Activated CD8-positive, alpha-beta memory T cell treated with anti-CD3 and anti-CD28 coated beads, Interleukin-2, amount 10 ng/mL, durations not matched to agents 7 days and 5 days (primary cell): ENCODE measurements at places on chromosomes 12 and 14. TPM values are rescaled to one million over a fixed set of nuclear protein-coding genes. Genes with fewer than 3 reads are reported as not detected.

CAPZA3 gene
- total RNA-seq, result not detected

SPSB2 gene
- 10.5 TPM for total RNA-seq

RNU4-1 gene
- total RNA-seq, result 2,122 TPM

GALNT8 gene
- total RNA-seq, result 1.1 TPM

KLHL33 gene
- total RNA-seq, result 0.44 TPM

CD9 gene
- 20.4 TPM for total RNA-seq

ALDH2 gene
- 0.68 TPM for total RNA-seq

ACOT6 gene
- total RNA-seq, result not detected

DDIT3 gene
- 15.9 TPM for total RNA-seq

CMA1 gene
- not detected for total RNA-seq

STXBP6 gene
- not detected for total RNA-seq

SERPINA6 gene
- not detected for total RNA-seq

CD163L1 gene
- total RNA-seq, result not detected

CALCOCO1 gene
- total RNA-seq, result 39.0 TPM

CCND2 gene
- 862 TPM for total RNA-seq

DBX2 gene
- total RNA-seq, result not detected

HOXC10 gene
- total RNA-seq, result not detected

CCDC77 gene
- 20.2 TPM for total RNA-seq

DEPDC4 gene
- 2.5 TPM for total RNA-seq

ABCD2 gene
- 25.0 TPM for total RNA-seq

GDF3 gene
- not detected for total RNA-seq

FOXM1 gene
- 155 TPM for total RNA-seq

TRPV4 gene
- total RNA-seq, result not detected

IRAK4 gene
- total RNA-seq, result 40.4 TPM

EML5 gene
- total RNA-seq, result 3.7 TPM

TPPP2 gene
- total RNA-seq, result not detected

C12orf60 gene
- 1.9 TPM for total RNA-seq

ANKS1B gene
- 0.96 TPM for total RNA-seq

CISTR gene
- not detected for total RNA-seq

CLEC7A gene
- total RNA-seq, result 0.26 TPM

DEGS2 gene
- total RNA-seq, result not detected
